Heart left ventricle (tissue), 16 donors: ENCODE measurements at places on chromosomes 4 and X. TPM values are rescaled to one million over a fixed set of nuclear protein-coding genes. Genes with fewer than 3 reads are reported as not detected.

AGTR2 gene
- polyA plus RNA-seq, result 0.11 TPM

FHDC1 gene
- polyA plus RNA-seq, result 0.27 TPM

CUL4B gene
- 7.5 TPM for polyA plus RNA-seq

P2RY4 gene
- polyA plus RNA-seq, result not detected

SHROOM3 gene
- 32.4 TPM for polyA plus RNA-seq

EVC2 gene
- 0.95 TPM for polyA plus RNA-seq

ZCCHC18 gene
- 0.51 TPM for polyA plus RNA-seq

IL9R gene
- not detected for polyA plus RNA-seq

PABPC1L2B gene
- polyA plus RNA-seq, result not detected

- DNase-seq, result peak; percentile 10
These were observed 38.5 kb upstream of the MSANTD1 start for GRCh38 chr4:3210467-3210866.

GRCh38 chr4:10480616-10481015, 23.4 kb upstream of the ZNF518B start:
- DNase-seq, result no peak

DNA sequence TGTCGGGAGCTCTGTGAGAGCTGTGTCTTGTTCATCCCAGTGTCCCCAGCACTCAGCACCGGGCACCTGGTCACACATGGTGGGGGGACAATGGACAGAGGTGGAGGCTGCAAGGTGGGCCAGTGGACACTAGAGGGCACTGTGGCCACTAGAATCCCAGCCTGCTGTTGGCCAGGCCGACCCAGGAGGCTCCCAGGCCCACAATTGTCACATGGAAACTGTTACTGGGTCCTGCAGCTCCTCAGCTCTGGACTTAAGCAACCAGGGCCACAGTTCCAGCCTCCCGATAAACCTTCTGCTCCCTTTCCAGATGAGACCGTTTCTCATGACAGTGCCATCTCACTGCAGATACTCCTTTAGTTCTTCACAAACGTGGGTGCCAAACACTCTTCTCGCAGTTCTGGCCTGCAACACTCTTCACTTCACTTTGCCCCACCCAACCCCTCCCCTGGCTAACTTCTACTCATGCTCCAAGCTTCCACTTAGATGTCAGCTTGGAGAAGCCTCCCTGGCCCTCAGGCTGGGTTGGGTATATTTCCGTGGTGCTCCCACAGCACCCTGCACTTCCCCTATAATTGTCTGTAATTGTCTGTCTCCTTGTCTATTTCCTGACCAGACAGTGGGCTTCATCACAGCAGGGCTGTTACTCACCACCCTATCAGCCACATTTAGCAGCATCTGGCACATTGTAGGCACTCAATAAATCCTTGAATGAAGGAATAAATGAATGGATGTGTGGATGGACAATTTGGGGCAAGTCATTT, 3.5 kb upstream of the IQSEC2 start:
- peak; percentile 51 for DNase-seq

DNA sequence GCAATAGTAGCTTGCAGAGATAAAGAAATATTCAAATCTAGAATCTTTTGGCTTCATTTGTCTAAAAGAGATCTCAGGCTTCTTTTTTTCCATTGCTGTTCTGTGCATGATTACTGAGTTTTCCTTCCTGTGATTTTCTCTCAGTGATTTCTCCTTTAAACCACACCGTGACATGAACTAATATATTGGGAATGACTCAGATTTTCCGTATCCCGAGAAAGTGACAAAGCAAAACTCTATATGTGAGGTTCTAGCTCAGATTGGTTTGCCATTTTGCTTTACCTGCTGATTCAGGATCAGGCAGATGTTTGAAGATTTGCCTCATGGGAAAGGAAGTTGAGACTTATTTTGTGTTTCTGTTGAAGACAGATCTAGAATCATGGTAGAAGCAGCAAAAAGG, 59.4 kb downstream of the MTHFD2L start:
- no peak for DNase-seq

GRCh38 chr4:81965911-81966310, 407.9 kb downstream of the HNRNPD start:
- DNase-seq, result no peak

DNA sequence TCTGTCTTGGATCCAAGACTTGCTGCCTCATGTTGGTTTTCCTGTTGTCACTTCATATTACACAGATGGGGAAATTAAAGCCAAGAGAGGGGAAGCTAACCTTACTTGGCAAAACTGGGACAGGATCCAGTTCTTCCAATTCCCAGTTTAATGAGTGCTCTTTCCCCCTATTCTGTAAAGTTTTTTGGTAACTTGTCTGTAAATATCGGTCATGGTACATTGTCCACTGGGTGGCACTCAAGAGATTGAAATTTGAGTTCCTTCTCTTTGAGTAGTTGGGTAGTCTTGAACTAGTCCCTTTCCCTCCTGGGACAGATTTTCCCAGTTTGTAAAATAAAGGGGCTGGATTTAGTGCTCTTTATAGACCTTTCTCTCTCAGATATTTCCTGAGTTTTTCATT, 12.4 kb upstream of the EOLA2 start:
- no peak for DNase-seq

- peak; percentile 89 for DNase-seq
These were observed at the start of gene CXCL3 for GRCh38 chr4:74038425-74039314. Gene CXCL3, minus strand, starts transcription at chr4:74038689. Its CDS starts 78 bp downstream, at chr4:74038611.

DNA sequence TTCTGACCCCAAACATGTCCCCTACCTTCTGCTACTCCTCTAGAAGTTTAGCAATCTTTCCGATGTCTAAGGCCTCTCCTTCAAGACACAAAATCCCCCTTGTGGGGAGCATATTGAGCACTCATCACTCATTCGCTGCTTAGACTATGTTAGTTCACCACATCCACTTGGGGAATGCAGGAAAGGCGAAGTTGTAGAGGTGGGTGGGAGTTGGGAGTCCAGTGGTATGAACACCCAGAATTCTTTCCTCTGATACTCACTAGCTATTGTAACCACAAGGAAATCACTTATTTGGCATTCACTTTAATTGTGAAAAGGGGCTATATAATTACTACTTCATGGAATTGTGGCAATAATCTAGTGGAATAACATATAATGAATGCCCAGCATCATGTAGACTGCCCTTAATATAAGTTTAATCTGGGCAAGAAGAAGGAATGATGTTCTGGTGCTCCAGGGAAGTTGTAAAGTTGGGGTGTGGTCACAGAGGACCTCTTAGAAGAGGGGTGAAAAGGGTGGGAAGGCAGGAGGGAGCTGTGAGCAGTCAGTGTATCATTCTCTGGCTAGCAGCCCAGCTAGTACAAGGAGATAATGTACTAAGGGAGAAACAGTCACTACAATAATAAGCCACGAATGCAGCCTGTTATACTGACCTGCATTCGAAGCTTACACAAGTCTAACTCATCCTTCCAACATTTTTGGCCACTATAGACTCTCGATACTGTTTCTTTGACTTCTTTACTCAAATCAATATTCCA, 468.2 kb upstream of the DIPK2B start:
- DNase-seq, result no peak

- DNase-seq, result no peak
These were observed 42.4 kb upstream of the ARHGEF6 start for GRCh38 chrX:136823175-136823574.

GRCh38 chrX:37380924-37381323, 31.8 kb downstream of the PRRG1 start:
- no peak for DNase-seq

DNA sequence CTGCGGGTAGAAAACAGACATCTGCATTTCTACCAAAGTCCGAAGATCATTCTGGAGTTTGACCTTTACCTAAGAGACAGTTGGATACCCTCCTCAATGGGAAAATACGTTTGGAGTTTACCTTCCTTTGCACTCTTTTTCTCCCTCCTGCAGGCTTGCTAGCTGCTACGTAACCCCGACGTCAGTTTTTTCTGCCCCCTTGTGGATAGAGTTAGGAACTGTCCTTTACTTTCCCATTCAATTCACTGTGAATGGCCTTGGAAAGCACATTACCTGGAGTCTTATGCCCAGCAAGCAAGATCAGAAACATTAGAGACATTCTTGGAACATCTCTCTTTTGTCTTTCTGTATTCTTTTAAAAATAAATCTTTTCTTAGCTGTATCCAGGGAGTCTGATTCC, 250.7 kb downstream of the NAP1L3 start:
- DNase-seq, result no peak

DNA sequence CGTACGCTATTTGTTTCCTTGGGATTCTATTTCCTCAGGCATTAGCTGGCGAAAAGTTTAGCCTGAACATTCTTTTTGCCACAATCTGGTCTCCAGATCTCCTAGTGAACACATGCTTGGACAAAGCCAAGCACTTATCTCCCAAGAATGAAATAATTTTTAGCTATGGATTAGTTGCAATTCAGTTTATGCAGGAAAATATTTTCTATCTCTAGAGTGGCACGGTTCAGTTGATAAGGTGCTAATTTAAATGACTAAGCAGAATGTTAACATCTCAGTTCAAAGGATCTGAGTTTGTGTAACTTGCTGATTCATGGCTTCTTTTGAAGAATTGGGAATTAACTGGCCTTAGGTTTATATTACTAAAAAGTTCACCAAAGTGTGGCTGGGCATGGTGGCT, 58.1 kb upstream of the JADE1 start:
- DNase-seq, result no peak

DNA sequence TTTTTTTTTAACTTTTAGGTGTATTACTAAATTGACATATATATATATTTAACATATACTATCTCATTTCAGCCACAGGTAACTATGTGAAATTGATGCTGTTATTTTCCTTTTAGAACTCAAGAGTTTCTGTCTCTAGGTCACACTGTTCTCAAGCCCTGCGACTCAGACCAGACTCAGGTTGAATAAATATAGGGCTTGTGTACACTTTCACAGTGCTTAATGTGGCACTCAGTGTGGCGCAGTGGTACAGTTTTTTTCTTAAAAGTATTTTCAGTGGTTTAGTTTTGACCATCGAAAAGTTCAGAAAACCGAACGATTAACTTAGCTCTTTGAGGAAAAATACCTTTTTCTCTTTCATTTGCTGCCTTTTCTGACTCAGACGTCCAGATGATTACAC, 24.7 kb downstream of the PACRGL start:
- DNase-seq, result no peak

DNA sequence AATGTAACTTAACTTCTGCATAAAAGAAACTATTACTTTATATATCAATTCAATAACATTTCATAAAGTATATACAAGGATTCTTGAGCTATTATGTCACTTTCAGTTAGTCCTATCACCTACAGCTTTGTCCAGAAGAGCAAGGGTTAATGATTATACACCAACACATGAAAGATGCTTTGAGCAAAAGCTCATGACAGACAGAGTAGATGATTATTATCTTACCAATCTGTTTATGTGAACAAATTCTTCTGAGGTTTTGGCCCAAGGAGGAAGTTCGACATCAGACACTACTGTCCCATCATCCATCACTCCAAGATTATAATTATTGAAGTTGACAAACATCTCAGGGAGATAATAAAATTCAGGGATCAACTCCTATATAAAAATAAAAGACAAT, 166.7 kb upstream of the MAB21L2 start:
- no peak for DNase-seq

- no peak for DNase-seq
These were observed 33.8 kb downstream of the PPARGC1A start for GRCh38 chr4:23855912-23856605.

- no peak for DNase-seq
These were observed 105.1 kb downstream of the PHF8 start for GRCh38 chrX:53939127-53939526.

DNA sequence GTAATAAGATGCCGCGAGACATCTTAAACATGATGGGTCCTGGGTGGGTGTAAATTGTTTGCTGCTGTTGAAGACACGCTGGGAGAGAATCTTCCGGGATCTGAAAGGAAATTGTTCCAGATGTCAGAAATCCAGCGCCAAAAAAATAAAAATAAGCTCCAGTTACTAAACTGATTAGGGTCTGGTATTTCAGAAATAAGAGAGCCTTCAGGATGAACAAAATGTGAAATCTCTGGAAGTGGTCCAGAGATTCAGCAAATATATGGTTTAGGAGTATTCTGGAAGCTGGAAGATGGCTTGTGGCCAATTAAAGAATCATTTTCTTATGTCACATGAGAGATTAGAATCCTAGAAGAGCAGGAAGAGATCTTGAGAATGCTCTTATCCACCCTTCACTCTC, 75.8 kb upstream of the NHS start:
- no peak for DNase-seq

- DNase-seq, result no peak
These were observed 110.9 kb downstream of the AREG start for GRCh38 chr4:74555843-74556242.

- DNase-seq, result peak; percentile 29
These were observed 116.5 kb upstream of the RBPJ start for GRCh38 chr4:26204249-26204825.

- DNase-seq, result no peak
These were observed 86.5 kb upstream of the EGFL6 start for GRCh38 chrX:13482746-13483541.

GRCh38 chr4:183395395-183395794, 49.0 kb upstream of the CDKN2AIP start:
- DNase-seq, result no peak

DNA sequence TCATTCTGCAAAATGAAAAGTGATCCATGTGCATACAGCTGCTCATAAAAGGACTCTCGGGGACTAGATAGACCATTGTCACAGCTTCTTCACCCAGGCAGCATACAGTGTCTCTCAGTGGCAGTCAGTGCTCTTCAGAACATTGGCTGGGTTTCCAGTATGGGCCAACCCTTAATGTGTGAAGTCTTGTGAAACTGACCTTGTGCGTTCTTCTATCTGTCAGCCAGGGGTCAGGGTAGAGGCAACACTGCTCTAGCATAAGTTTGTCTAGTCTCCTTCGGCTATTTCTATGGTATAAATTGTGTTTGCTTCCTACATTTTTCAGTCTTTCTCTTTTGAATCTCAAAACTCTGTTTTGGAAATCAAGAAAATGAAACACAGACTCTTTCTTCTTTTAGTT, 37.0 kb upstream of the SMIM31 start:
- DNase-seq, result no peak

- DNase-seq, result no peak
These were observed 81.0 kb upstream of the HUWE1 start for GRCh38 chrX:53767544-53767943.

- no peak for DNase-seq
These were observed 29.3 kb upstream of the ABCG2 start for GRCh38 chr4:88187766-88188165.

GRCh38 chrX:30748342-30748960, 95.2 kb downstream of the GK start:
- no peak for DNase-seq

GRCh38 chr4:7853271-7853670, 86.4 kb downstream of the AFAP1 start:
- DNase-seq, result no peak

- DNase-seq, result no peak
These were observed 57.3 kb upstream of the ENPEP start for GRCh38 chr4:110418641-110419040.

DNA sequence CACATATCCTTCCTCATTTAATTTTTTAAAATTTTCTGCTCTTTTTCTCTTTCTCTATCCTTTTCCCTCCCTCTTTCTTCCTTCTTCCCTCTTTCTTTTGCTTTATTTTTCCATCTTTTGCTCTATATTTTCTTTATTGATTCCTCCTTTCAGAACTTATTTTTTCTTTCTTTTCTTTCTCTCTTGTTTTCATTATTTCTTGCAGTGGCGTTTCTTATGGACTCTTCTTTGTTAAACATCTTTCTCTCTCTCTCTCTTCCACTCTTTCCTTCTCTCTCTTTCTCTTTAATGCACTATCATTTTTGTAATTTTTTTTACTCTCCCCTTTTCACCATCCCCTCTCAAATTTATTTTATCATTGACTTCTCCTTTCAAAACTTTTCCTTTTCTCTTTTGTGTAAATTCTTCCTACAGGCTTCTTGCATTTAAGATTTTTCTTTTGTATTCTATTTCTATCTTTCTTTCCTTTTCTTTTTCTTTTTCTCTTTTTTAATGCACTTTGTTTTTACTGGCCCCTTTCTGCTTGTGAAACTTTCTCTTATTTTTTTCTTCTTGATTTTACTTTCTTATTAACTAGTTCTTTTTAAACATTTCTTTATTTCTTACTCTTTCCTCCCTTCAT, 97.0 kb downstream of the RBMX2 start:
- no peak for DNase-seq
